Activated CD4-positive, alpha-beta T cell treated with anti-CD3 and anti-CD28 coated beads for 36 hours (primary cell): ENCODE measurements at places on chromosomes 1 and 21. TPM values are rescaled to one million over a fixed set of nuclear protein-coding genes. Genes with fewer than 3 reads are reported as not detected.

DNA sequence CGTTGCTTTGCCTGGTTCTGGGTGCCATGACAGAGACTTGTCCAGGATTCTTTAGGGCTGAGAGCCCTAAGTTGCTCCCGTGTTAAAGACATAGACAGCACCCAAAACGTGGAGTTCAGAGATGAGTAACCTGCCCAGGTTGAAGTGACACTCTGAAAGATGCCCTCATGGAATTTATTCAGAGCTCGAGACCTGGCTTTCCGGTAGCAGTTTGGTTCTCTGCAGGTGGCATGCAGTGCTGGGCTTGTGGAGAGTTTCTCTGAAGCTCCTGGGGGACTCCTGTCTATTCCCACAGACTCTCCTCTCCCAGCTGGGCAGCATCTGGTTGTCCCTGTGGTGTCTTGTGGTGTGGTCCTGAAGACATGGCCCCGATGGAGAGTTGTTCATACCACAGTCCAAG, 241.0 kb downstream of the RHOU start:
- H3K36me3 ChIP-seq: no peaks in the 10 kb centered on the region
- no peaks in the 10 kb centered on the region for H3K27me3 ChIP-seq
- no peak overlapping the region for H3K27ac ChIP-seq
- H3K4me3 ChIP-seq: no peak overlapping the region
- no peak for DNase-seq
- no peaks in the 10 kb centered on the region for H3K4me1 ChIP-seq

GRCh38 chr1:85911742-85912141, 203.5 kb upstream of the ZNHIT6 start:
- DNase-seq: no peak
- H3K27ac ChIP-seq: no peak overlapping the region
- no peaks in the 10 kb centered on the region for H3K27me3 ChIP-seq
- H3K4me3 ChIP-seq: no peak overlapping the region
- no peaks in the 10 kb centered on the region for H3K4me1 ChIP-seq
- H3K36me3 ChIP-seq: no peaks in the 10 kb centered on the region

DNA sequence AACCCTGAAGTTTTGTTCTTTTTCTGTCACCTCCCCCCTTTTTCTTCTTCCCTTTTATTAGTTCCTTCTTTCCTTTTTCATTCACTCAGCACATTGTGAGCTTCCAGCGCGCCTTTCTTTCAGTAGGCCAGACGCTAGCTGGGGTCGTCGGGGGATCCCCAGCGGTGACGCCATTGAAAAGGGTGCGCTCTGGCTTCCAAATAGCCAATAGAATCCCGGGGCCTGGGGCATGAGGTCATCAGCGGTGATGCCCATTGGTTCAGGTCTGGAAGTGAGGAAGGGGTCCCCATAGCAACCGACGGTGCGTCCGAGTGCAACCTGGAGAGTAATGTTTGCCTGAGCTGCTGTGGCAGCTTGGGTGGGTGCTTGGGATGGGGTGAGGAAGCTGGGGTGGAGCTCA, 6.9 kb upstream of the EFNA3 start:
- no peak overlapping the region for H3K27ac ChIP-seq
- peaks cover 16% of the 10 kb centered on the region for H3K4me1 ChIP-seq
- H3K4me3 ChIP-seq: no peak overlapping the region
- no peak for DNase-seq
- no peaks in the 10 kb centered on the region for H3K27me3 ChIP-seq

DNA sequence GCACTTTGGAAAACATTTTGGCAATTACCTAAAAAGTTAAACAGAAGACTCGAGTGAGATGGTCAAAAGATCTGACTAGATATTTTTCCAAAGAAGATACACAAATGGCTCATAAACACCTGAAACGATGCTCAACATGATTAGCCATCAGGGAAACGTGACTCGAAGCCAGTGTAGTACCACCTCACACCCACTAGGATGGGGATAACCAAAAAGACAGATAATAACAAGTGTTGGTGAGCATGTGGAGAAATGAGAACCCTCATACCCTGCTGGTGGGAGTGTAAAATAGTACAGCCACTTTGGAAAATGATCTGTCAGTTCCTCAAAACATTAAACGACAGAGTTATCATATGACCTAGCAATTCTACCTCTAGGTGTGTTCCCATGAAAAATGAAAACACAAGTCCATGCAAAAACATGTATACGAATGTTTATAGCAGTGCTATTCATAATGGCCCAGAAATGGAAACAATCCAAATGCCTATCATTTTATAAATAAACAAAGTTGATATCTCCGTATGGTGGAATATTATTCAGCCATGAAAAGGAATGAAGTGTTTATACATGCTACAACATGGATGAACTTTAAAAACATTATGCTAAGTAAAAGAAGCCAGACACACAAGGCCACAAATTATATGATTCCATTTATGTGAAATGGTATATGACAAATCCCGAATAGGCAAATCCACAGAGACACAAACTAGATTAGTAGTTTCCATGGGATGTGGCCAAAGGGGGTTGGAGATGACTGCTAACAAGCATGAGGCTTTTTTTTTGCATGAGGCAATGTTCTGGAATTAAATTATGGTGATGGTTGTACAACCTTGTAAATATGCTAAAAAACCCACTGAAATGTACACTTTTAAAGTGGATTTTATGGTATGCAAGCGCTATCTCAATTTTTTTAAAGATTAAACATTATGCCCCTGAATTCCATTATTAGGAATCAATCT, 625.3 kb downstream of the KIF26B start:
- H3K27me3 ChIP-seq: no peaks in the 10 kb centered on the region
- H3K27ac ChIP-seq: no peak overlapping the region
- H3K4me3 ChIP-seq: no peak overlapping the region
- DNase-seq: no peak
- H3K4me1 ChIP-seq: no peaks in the 10 kb centered on the region
- H3K36me3 ChIP-seq: peaks cover 4% of the 10 kb centered on the region

DNA sequence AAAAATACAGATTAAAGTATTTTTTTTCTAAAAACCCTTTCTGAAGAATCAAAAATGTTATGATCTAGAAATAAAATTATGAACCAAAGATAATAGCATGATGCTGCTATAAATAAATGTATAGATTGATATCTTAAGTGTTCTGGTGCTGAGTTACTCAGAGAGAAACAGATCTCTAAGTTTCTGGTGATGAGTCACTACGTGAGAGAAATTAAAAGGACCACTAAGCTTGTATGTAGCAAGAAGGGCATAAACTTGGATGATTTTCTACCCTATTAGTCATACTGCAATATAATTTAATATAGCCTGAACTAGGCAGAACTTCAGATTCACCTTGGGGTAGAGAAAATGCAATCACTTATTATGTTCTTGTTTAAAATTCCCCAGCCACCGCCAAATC, 514.8 kb downstream of the AMY1C start:
- H3K27ac ChIP-seq: no peak overlapping the region
- H3K4me1 ChIP-seq: no peaks in the 10 kb centered on the region
- DNase-seq: no peak
- no peaks in the 10 kb centered on the region for H3K36me3 ChIP-seq

DNA sequence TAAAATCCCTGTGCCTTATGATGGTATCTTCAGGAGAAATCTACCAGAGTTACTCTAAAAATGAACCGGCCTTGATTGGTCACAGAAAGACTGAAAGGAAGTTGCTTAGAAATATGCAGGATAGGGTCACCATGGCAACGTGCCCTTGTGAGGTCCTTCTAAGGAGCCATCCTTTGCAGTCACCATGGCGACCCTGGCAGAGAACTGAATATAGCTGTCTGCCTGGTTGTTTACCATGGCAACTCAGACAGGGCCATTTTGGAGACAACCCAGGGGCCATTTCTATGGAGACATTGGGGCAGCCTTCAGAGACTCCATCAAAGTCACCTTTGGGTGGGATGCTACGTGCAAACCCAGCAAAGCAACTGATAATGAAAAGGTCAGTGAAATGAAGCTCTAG, 43.0 kb downstream of the SNX7 start:
- no peak overlapping the region for H3K4me3 ChIP-seq
- no peaks in the 10 kb centered on the region for H3K4me1 ChIP-seq
- DNase-seq: no peak
- H3K27me3 ChIP-seq: peaks cover 7% of the 10 kb centered on the region
- no peak overlapping the region for H3K27ac ChIP-seq

DNA sequence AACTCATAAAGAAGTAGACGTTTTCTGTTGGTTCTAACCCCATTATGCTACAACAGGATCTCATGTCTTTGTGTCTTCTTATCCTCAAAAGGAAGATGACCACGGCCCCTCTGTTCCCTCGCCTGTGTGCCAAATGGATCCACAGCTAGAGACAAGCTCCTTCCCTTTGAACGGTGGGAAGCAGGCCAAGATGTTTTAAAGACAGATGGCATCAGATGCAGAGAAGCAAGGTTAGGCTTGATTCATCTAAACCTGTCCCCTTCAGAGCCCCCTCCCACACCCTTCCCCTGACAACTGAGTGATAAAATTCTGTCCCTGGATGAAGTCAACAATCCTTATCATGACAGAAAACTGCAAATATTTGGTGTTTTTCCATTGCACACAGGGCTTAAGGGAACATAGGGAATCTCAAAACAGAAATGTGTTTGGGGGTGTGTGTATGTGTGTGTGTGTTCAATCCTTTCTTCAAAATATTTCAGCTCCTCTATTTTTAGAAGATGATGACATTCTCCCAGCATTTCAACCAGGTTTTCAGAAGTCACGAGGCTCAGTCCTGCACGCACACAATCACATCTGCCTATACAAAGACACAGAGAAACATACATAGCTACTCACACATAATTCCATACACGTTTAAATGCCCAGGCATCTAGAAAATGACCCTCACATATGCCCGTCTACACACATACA, 27.8 kb upstream of the FMOD start:
- peaks cover 6% of the 10 kb centered on the region for H3K27me3 ChIP-seq
- no peaks in the 10 kb centered on the region for H3K36me3 ChIP-seq
- no peaks in the 10 kb centered on the region for H3K4me1 ChIP-seq
- no peak for DNase-seq
- no peak overlapping the region for H3K27ac ChIP-seq

GRCh38 chr1:64790832-64791487, 46.1 kb downstream of the RAVER2 start:
- H3K4me1 ChIP-seq: no peaks in the 10 kb centered on the region
- H3K27ac ChIP-seq: no peak overlapping the region

- peaks cover 28% of the 10 kb centered on the region for H3K36me3 ChIP-seq
- H3K27ac ChIP-seq: no peak overlapping the region
- H3K27me3 ChIP-seq: no peaks in the 10 kb centered on the region
- no peak for DNase-seq
- H3K4me1 ChIP-seq: no peaks in the 10 kb centered on the region
- H3K4me3 ChIP-seq: no peak overlapping the region
Observed at GRCh38 chr1:1759456-1760344, 18.6 kb downstream of the NADK start.

GRCh38 chr1:201345081-201345355, 32.5 kb downstream of the TNNT2 start:
- DNase-seq: no peak
- H3K27ac ChIP-seq: no peak overlapping the region
- no peaks in the 10 kb centered on the region for H3K36me3 ChIP-seq
- peaks cover 20% of the 10 kb centered on the region for H3K27me3 ChIP-seq
- H3K4me3 ChIP-seq: no peak overlapping the region
- H3K4me1 ChIP-seq: no peaks in the 10 kb centered on the region

GRCh38 chr21:19914028-19914427, 1084.2 kb upstream of the NCAM2 start:
- H3K27ac ChIP-seq: no peak overlapping the region
- DNase-seq: no peak
- H3K36me3 ChIP-seq: no peaks in the 10 kb centered on the region
- no peak overlapping the region for H3K4me3 ChIP-seq
- H3K27me3 ChIP-seq: no peaks in the 10 kb centered on the region

- no peak overlapping the region for H3K27ac ChIP-seq
- H3K4me1 ChIP-seq: peaks cover 18% of the 10 kb centered on the region
- H3K27me3 ChIP-seq: no peaks in the 10 kb centered on the region
- DNase-seq: no peak
- no peaks in the 10 kb centered on the region for H3K36me3 ChIP-seq
Observed at GRCh38 chr1:91651661-91652071, 151.0 kb downstream of the CDC7 start.

DNA sequence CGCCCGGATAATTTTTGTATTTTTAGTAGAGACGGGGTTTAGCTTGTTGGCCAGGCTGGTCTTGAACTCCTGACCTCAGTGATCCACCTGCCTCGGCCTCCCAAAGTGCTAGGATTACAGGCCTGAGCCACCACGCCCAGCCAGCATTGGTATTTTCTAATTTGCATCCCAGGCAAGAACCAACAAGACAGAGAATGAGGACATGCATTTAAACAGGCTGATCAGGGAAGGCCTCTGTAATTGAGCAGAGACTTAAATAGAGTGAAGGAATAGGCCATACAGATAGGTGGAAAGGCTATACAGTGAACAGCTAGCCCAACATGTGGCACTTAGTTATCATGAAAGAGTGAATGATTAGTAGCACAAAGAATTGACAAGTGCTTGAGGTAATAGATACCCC, 230.4 kb downstream of the SLC35F3 start:
- no peaks in the 10 kb centered on the region for H3K36me3 ChIP-seq
- H3K4me3 ChIP-seq: no peak overlapping the region
- no peak overlapping the region for H3K27ac ChIP-seq
- H3K27me3 ChIP-seq: peaks cover 9% of the 10 kb centered on the region
- H3K4me1 ChIP-seq: no peaks in the 10 kb centered on the region
- no peak for DNase-seq

- H3K27me3 ChIP-seq: peaks cover 5% of the 10 kb centered on the region
- H3K4me1 ChIP-seq: no peaks in the 10 kb centered on the region
Observed at GRCh38 chr1:56411484-56412180, 167.7 kb downstream of the PLPP3 start.

- no peaks in the 10 kb centered on the region for H3K36me3 ChIP-seq
- no peaks in the 10 kb centered on the region for H3K27me3 ChIP-seq
- no peak for DNase-seq
Observed at GRCh38 chr1:208019257-208019656, 108.3 kb upstream of the CD34 start.

DNA sequence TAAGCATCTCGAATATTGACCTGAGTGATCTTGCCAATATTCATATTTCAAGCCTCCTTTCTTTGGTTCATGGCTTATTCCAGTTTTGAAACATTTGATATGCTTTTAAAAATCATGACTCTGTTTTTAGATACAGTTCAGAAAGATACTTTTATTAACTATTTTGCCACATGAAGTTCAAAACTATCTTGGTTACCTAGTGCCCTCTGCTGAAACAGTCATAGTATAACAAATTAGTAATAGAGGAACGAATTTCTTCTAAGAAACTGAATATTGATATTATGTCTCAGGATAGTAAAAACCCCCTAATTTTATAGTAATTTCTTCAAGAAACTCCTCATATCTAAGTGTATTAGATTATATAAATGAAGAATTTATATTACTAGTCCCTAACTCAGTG, 52.6 kb upstream of the RC3H1 start:
- peaks cover 1% of the 10 kb centered on the region for H3K27me3 ChIP-seq
- H3K4me1 ChIP-seq: no peaks in the 10 kb centered on the region
- H3K27ac ChIP-seq: no peak overlapping the region
- H3K4me3 ChIP-seq: no peak overlapping the region
- no peak for DNase-seq

GRCh38 chr1:33716976-33717688, 146.7 kb upstream of the HMGB4 start:
- no peak overlapping the region for H3K27ac ChIP-seq
- DNase-seq: no peak
- peaks cover 5% of the 10 kb centered on the region for H3K27me3 ChIP-seq
- H3K4me3 ChIP-seq: no peak overlapping the region
- no peaks in the 10 kb centered on the region for H3K4me1 ChIP-seq

CELA3A gene
- not detected for total RNA-seq

SPRR4 gene
- not detected for total RNA-seq

SSBP3 gene
- 64.2 TPM for total RNA-seq

LEFTY2 gene
- not detected for total RNA-seq

OPRD1 gene
- not detected for total RNA-seq

OTUD3 gene
- 9.2 TPM for total RNA-seq

C1orf56 gene
- total RNA-seq: 1.5 TPM

AKR7A3 gene
- total RNA-seq: 0.60 TPM
